Dermis lymphatic vessel endothelial cell (primary cell): ENCODE measurements at places on chromosomes 4 and X. TPM values are rescaled to one million over a fixed set of nuclear protein-coding genes. Genes with fewer than 3 reads are reported as not detected.

The SLC25A31 gene
- not detected in 2 replicates for total RNA-seq

The SPANXN4 gene
- total RNA-seq: not detected in 2 replicates

The TEX13C gene
- not detected in 2 replicates for total RNA-seq

The N4BP2 gene
- 7.3 and 9.9 TPM in 2 replicates for total RNA-seq

The ARAF gene
- 8.4 and 8.6 TPM in 2 replicates for total RNA-seq

The TMSB15A gene
- total RNA-seq: 0.33 and 0.86 TPM in 2 replicates

The FAM47E gene
- total RNA-seq: 0.17 and 0.22 TPM in 2 replicates

The TEX13D gene
- total RNA-seq: not detected in 2 replicates

The AWAT2 gene
- 0.17 and 0.43 TPM in 2 replicates for total RNA-seq

The SULT1E1 gene
- total RNA-seq: 0.22 and 0.52 TPM in 2 replicates

The PNMA5 gene
- total RNA-seq: not detected in 2 replicates

The SOWAHB gene
- total RNA-seq: not detected in 2 replicates

The XG gene
- total RNA-seq: 0.09 and 0.11 TPM in 2 replicates

The PIGA gene
- 9.2 and 9.4 TPM in 2 replicates for total RNA-seq

The CHRDL1 gene
- total RNA-seq: not detected in 2 replicates

The ZNF157 gene
- not detected in 2 replicates for total RNA-seq

The C4orf50 gene
- under 0.01 TPM in 2 replicates for total RNA-seq

The ZDHHC15 gene
- not detected in 2 replicates for total RNA-seq

The SH3D19 gene
- total RNA-seq: 42.6 and 46.3 TPM in 2 replicates

The PACRGL gene
- 14.1 and 18.5 TPM in 2 replicates for total RNA-seq
